ENCODE measurements at places on chromosomes 4 and X. TPM values are rescaled to one million over a fixed set of nuclear protein-coding genes. Genes with fewer than 3 reads are reported as not detected.
A peak's percentile ranks its signal among the peaks of the same experiment; 100 is the strongest.

CHIC1 gene
- 6.9 TPM for total RNA-seq

FRMD7 gene
- total RNA-seq = not detected

WNK3 gene
- 0.02 TPM for total RNA-seq

NUDT11 gene
- 3.2 TPM for total RNA-seq

MAGEA2 gene
- not detected for total RNA-seq

XKRX gene
- total RNA-seq = 0.39 TPM

CHRDL1 gene
- total RNA-seq = not detected

TET2 gene
- 28.7 TPM for total RNA-seq

TMPRSS11B gene
- not detected for total RNA-seq

DIPK2B gene
- total RNA-seq = not detected

DNA sequence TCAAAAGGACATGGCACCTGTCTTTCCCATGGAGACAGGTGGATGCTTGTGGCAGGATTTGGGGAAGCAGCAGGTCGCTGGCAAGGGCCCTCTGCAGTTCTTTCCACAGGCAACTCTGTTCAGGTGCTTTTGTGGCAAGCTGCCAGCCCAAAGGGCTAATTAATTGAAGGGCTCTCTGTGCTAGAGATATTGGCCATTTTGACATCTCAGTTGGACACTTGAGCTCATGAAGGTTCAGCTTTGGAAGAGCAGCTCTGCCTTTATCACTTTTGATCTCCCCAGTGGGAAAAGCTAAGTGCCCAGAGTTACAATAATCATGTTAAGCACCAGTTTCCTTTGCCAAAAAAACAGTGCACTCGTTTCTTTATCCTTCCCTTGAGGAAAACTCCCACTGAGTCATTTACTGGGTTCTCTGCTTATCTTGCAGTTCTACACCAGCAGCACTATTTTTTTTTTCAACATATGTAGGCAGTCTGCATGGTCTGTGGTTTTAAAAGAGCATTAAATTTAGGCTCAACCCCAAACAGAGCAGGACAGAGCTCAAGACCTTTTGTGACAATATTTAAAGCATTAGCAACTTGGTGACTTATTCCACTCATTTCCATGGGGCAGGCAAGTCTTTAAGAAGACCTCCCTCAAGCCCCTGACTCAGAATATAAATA lies 336.4 kb upstream of the RASGEF1B start:
- DNase-seq = no peak

GRCh38 chr4:159075531-159075932 lies 27.3 kb upstream of the RAPGEF2 start:
- no peak for DNase-seq

GRCh38 chrX:53481816-53482465 lies 47.8 kb upstream of the HSD17B10 start:
- peak; percentile 20 for DNase-seq

DNA sequence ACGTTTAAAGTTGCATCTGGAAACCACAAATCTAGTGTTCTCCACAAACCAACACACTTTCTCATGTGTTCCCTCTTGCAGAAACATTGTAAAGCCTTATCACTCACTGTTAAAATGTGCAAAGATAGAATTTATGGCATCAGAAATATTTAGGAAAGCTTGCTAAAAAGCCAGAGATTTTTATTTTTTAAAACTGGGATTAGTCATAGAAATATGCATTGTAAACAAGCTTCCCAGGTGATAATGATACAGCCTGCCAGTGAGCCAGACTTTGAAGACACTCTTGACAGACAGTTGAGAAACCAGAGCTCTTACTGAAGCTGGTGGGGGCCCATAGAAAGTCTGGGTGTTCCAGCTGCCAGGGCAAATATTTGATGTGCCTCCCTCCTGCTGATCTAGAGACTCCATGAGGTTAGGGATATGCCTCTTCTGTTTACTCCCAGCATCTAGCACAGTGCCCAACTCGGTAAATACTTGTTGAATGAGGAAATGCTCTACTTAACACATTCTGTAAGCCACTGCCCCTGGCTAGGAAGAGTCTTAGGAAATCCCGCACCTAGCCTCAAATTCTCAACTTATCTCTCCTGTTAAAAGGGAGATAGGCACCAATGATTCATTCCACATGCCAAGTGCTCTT lies 179.0 kb upstream of the RASGEF1B start:
- no peak for DNase-seq

DNA sequence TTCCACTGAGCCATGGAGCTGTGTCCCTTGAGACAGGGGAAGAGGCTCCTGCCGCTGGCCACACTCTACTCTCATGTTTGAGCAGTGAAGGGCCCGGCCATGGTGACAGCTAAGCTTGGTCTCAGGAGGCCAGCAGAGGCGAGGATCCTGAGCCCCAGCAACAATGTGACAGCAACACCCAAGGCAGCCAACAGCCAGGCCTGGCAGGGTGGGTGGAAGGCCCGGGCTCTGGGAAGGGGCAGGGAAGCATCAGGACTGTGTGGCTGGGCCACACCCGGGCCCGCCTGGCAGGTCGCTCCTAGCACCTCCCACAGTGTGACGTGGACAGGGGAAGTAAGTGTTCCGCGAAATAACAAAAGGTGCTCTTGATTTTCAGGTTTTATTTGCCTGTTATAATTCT lies 24.8 kb downstream of the L1CAM start:
- no peak for DNase-seq

GRCh38 chrX:14386981-14387380 lies 142.4 kb upstream of the GLRA2 start:
- DNase-seq = no peak

- peak; percentile 20 for DNase-seq
Observed at GRCh38 chr4:55312489-55313101, 33.4 kb upstream of the SRD5A3 start.

- DNase-seq = no peak
Observed at GRCh38 chr4:59044286-59044900, 1934.2 kb upstream of the IGFBP7 start.

GRCh38 chr4:16682975-16683374 lies 215.5 kb downstream of the LDB2 start:
- DNase-seq = no peak

GRCh38 chrX:134520860-134521390 lies 61.0 kb downstream of the HPRT1 start:
- DNase-seq = no peak

GRCh38 chrX:96978906-96979305 lies 95.2 kb downstream of the RPA4 start:
- no peak for DNase-seq

- peak; percentile 10 for DNase-seq
Observed at GRCh38 chr4:40749717-40750460, at the start of gene NSUN7. Gene NSUN7 (plus strand): TSS chr4:40749955. CDS start chr4:40750694, 739 bp downstream.

DNA sequence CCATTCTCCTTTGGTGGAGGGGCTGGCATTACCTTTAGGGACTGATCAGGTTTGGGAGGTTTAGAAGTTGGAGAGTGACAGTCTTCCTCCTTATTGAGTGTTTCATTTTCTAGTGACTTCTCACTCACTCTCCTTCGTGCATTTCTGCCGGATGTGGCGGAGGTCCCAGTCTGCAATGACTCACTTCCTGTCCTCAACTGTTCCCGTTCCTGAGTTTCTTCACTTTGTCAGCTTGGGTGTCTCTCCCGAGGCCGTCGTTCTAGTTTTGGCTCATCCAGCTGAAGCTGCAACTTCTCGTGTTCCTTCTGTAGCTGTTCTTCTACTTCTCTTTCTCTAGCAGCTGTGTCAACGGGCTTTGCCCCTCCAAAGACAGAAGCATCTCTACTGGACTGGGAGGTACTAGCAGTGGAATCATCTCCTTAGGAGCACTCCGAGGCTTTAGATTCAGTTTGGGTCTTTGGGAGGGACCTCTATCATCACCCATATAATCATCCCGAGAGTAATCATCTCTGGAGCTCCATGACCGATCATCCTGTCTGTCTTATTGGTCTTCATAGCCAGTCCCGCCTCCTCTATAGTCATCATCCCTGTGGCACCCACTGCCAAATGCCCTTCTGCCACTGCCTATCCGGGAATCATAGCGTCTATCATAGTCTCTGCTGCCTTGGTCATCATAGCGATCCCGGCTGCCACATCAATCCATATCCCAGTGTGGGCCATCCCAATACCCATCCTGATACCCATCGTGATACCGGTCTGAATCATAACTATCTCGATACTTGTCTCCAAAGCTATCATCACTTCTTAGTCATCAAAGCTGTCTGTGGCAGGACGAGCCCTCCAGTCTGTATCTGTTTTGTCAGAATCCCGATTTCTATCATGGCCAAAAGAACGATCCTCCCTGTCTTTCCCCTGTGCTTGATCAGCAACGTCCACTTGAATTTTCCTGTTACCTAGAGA lies 35.3 kb upstream of the VSIG4 start:
- peak; percentile 32 for DNase-seq

DNA sequence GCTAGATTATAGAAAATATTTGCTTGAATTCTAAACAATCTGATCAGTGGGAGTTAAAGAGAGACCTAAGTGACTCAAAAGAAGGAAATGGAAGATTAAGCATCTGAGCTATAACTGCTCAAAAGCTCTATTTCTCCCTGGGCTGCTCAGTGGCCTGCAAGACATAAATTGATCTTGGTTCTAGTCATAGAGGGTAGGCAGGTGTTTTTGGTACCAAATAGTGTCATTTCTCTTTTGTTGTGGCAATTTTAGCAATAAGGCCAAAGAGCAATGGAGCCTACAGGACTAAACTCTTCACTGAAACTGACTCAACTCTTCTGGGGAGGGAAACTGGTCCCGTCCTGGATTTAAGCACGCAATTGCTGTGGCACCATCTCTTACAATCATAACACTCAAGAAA lies 33.9 kb upstream of the BMP2K start:
- no peak for DNase-seq

DNA sequence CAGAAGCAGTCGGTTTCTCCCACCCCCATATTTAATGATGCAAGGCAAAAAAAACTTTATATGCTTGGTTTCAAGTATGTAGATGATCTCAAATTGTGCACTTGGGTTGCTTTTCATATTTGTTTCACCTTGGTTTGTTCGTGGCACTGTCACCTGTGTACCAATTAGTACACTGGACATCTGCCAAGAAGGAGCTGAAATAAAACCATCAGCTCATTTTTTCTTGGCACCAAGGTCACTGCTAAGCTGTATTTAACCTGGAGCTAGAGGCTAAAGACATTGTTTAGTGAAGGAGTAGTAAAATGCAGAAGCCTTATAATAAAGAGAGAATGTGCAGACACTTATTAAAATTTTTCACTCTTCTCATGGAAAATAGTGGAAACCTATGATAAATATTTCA lies 430.8 kb downstream of the ARHGAP24 start:
- DNase-seq = no peak

DNA sequence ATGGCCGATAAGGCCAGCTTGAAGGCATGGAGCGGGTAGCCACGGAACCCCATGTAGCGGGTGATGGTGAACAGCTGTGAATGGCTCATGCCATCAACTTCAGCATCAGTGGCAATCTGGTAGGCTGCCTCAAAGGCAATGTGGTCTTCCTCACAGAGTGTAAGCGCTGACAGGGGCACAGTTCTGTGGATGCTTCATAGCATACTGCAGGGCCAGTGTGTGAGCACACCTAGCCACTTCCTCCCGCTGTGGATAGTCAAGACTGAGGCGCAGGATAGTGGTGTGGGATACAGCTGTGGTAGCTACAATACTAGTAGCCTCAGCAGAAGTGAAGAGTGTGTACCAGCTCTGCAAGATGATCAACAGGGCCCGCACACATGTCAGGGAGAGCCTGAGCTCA lies 40.5 kb downstream of the C4orf33 start:
- no peak for DNase-seq

Data from activated T-helper 1 cell treated with anti-CD3 and anti-CD28 coated beads, Interleukin-12 subunit alpha, Interleukin-12 subunit beta, Interleukin-2, Interleukin-4 antibody, amounts not matched to agents 30 ng/mL and 10 ng/mL and 1 ng/mL, durations not matched to agents 14 hours and 24 hours and 36 hours (primary cell).